ENCODE measurements at places on chromosomes 13 and 19.
A peak's percentile ranks its signal among the peaks of the same experiment; 100 is the strongest.

GRCh38 chr13:109698779-109699178, 87.6 kb downstream of the IRS2 start:
- DNase-seq: no peak

GRCh38 chr19:1567116-1567847, 843 bp downstream of the MEX3D start:
- DNase-seq: no peak

DNA sequence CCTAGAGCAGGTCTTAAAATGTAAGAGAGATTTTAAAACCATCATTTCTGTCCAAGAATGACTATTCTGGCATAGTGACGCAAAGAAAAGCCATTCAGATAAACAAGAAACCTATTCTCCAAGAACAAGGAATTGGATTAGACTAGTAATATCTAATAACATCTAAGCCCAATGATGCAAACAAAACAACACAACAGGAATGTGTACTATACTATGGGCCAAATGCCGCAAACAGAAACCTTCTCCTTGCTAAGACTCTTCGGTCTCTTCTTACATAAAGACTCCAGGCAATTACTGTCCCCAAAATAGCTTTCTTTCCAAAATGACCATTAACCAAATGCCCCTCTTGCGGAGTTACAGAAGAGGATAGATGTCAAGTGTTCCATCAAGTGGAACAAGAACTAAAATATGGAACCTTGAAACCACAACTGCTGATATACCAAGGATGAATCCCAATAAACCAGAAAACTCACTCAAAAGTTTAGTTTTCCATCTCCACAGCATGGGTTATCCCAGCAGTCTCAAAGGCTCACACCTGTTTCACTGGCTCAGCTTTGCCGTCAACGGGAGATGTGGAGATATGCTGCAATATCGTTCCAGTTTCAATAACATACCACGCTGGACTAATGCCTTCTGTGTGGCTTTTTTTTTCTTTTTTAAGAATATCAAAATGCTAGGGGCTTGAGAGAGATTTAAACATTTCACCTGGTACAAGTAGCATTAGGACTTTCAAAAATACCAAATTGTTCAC, 76.2 kb downstream of the FOXO1 start:
- DNase-seq: no peak

- no peak for DNase-seq
Measured at GRCh38 chr13:39020853-39021462, 16.9 kb downstream of the PROSER1 start.

GRCh38 chr19:49129238-49129583, 9.9 kb downstream of the PPFIA3 start:
- DNase-seq: no peak

DNA sequence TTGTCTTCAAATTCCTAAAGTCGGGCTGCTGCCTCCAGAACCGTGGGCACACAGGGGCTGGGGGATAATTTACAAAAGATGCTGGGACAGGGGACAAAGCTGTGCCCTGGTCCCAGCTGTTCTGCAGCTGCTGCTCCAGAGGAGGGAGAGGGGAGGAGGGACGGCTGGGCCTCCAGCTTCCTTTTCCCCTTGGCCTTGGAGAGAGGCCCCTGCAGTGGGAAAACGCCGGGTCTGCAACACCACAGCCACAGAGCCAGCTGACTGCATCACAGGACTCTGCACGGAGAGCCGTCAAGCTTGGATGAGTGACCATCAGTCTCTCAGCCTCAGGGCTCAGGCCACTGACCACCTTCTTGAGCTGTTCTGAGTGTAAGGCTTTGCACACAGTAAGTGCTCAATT, 6.1 kb downstream of the DOCK6 start:
- DNase-seq: no peak

DNA sequence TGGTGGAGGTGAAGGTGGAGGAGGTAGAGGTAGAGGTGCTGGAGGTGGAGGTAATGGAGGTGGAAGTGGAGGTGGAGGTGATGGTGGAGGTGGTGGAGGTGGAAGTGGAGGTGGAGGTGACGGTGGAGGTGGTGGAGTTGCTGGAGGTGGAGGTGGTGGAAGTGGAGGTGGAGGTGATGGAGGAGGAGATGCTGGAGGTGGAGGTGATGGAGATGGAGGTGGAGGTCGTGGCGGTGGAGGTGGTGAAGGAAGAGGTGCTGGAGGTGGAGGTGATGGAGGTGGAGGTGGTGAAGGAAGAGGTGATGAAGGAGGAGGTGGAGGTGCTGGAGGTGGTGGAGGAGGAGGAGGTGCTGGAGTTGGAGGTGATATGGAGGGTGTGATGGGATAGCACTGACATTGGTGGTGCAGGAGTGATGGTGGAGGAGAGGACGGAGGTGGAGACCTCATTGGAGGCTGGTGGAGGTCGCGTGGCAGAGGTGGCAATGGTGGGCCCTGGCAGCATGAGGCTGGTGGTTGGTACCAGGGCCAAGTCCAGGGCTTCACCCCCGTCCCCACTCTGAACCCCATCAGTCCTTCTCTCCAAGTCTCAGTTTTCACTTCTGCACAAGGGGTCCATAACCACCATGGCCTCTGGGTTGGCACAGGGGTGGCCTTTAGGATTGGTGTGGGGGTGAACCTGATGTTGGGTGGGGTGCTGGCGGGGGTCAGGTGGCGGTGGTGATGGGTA, 15.8 kb downstream of the ONECUT3 start:
- DNase-seq: no peak

DNA sequence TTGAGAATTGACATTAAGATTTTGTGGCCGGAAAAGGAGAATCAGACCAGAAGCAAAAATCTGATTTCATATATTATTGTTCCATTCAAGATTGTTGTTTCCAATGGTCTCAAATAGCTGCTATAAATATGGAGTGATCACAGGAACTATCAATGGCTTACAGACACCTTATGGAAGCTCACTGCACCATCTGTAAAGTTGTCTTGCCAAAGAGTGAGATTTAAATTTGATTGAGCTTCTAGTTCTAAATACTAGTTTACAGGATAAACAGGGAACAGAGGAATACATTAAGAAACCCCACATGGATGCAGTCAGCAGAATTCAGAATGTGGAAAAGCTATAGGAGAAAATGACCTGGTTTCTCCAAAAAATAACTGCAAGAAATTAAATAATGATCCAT, 47.0 kb upstream of the CALM3 start:
- DNase-seq: no peak

- no peak for DNase-seq
Measured at GRCh38 chr19:46469541-46470185, 1.7 kb downstream of the PNMA8A start.

DNA sequence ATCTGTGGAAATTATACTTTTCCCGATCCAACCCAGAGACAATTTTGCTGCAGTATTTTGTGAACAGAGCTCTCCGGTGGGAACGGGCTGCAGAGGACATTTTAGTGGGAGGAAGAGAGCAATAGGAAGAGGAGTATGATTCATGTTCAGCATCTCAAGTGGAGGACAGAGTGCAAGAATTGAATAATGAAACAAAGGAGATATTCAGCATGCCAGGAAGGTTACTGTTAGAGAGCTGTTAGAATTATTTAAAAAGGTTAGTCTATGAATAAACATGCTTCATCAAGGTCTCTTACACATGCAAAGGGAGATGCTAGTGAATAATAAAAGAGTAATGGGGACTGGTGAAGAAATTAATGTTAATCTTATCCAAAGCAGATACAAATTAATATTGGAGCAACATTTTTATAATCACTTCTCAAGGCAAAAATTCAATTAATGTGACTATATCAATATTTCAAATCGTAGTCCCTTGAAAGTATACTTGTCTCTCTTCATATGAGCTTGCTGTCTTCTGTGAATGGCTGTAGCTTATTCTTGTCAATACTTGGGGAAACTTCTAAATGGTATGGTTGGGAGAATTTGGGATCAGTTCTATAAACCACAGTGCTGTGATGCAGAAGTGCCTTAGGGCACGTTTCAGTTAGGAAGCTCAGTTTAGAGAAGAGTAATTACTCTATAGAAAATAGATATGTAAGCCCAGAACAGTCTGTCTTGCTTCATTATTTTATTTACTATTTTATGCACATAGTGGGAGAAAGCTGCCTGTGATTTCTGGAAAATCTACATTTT, 1165.8 kb downstream of the OLFM4 start:
- no peak for DNase-seq

DNA sequence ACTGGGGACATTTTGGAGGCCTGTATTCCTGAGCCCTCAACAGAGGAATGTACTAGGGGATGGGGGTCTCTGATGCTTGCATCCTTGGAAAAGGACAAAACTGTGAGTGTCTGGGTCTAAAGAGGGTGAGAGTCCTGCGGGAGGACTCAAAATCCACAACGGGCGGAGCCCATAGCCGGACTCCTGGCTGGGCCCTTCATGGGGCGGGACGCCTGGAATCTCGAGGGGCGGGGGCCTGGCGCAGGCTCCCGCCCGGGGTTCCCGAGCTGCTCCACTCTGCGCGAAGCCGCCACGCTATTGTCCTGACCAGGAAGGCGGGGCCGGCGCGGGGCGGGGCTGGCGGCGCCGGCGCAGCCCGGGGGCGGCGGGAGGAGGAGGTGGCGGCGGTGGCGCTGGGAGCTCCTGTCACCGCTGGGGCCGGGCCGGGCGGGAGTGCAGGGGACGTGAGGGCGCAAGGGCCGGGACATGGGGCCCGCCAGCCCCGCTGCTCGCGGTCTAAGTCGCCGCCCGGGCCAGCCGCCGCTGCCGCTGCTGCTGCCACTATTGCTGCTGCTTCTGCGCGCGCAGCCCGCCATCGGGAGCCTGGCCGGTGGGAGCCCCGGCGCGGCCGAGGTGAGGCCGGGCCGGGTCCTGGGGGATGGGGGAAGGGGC, at the start of gene APLP1:
Gene APLP1, plus strand, starts transcription at position 403 of the 651 bp plus-strand sequence. Its CDS starts 63 bp downstream, at position 466.
- DNase-seq: no peak

DNA sequence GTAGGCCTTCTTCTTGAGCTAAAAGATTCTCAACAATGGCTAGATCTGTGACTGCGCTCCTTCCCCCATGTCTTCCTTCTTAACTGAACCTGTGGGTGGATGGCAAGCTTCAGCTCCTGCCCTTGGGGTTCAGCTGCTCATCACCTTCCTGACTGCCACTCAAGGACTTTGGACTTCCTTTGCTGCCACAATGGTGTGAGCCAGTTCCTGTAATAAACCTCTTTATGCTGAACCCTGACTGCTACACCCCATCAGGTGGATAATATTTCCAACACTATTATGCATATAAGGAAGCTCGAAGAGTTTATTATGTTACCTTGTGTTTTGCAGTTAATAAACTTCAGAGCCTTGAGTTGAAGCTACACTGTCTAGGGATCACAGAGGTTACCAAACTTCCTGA, 208.9 kb upstream of the SLC10A2 start:
- no peak for DNase-seq

GRCh38 chr19:1503089-1503924, 9.5 kb downstream of the ADAMTSL5 start:
- DNase-seq: peak; percentile 22

DNA sequence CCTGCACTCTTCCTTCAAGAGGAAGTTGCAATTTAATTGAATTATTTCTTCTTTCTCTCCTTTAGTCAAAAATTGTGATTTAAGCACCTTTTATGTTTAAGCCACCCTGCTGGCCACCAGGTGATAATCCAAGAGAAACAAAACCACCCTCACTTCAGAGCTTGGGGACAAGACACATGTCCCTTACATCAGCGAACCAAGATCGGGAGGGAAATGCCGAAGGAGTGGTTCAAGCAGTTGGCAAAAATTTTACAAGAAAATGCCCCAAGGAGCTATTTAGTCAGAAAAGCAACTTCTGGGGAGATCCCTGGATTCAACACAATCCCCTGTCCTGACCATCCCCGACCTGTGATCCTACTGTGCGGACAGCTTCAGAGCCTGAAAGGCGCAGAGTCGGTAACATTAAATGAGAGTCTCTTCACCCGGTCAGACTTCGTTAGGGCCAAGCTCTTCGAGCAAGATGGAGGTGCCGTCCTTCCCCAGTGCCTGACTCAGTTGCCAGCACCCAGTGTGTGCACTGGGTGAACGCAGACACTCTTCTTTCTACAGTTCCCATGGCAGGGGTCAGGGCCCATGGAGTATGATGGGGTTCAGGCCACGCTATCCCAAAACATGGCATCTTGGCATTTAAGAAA, 78.6 kb upstream of the TM9SF2 start:
- no peak for DNase-seq

- no peak for DNase-seq
Measured at GRCh38 chr13:74270018-74270417, 135.8 kb upstream of the KLF12 start.

- DNase-seq: peak; percentile 40
Measured at GRCh38 chr19:35107545-35107944, 8.1 kb upstream of the FXYD3 start.

DNA sequence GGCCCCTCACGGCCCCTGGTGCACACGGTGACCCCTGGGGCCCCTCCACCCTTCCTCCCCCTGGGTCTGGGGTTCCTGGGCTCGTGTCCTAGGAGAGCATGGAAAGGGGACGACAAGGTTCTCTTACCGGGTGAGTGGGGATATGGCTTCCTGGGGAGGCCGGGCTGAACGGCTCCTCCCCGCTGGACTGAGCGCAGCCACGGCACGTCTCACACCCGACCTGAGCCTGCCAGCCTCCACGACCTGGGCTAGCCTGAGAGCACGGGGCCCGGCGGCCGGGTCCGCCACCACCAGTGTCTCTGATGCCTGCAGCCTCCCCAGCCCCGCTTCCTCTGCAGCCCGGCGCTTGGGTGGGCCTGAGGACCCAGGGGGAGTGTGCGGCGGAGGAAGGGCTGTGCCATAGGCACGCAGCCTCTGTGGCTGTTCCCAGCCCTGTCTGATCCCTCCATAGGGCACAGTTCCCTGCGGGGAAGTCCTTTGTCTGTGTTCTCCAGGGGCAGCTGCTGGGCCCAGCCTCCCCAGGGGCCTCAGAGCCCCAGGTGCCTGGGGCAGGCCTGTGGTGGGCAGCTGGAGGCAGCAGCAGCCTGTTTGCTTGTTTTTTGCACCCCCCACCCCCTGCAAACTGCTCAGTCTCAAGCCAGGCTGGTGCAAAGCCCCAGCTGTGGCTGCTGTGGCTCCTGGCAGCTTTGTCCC, 15.0 kb downstream of the PLIN4 start:
- no peak for DNase-seq

- DNase-seq: no peak
Measured at GRCh38 chr13:84417416-84417815, 535.1 kb upstream of the SLITRK1 start.

- DNase-seq: no peak
Measured at GRCh38 chr13:51780099-51780498, 23.9 kb downstream of the DHRS12 start.

DNA sequence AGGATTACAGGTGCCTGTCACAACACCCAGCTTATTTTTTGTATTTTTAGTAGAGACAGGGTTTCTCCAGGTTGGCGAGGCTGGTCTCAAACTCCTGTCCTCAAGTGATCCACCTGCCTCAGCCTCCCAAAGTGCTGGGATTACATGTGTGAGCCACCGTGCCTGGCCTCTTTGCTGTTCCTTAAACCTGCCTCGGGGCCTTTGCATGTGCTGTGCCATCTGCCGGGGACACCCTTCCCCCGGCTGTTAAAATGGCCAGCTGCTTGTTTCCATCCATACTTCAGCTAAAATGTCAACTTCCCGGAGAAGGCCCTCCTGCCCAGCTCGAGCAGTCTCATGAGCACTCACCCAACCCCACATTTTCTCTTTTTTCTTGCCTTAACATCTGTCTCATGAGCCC, 19.1 kb upstream of the PDE4C start:
- DNase-seq: no peak
